Stimulated activated CD4-positive, alpha-beta T cell treated with anti-CD3 and anti-CD28 coated beads, Interleukin-2, amount 100 ng/mL, for 48 hours (primary cell): ENCODE measurements at places on chromosomes 4 and X.

- DNase-seq: no peak
These were observed 211.6 kb upstream of the TBL1X start for GRCh38 chrX:9253211-9253610.

DNA sequence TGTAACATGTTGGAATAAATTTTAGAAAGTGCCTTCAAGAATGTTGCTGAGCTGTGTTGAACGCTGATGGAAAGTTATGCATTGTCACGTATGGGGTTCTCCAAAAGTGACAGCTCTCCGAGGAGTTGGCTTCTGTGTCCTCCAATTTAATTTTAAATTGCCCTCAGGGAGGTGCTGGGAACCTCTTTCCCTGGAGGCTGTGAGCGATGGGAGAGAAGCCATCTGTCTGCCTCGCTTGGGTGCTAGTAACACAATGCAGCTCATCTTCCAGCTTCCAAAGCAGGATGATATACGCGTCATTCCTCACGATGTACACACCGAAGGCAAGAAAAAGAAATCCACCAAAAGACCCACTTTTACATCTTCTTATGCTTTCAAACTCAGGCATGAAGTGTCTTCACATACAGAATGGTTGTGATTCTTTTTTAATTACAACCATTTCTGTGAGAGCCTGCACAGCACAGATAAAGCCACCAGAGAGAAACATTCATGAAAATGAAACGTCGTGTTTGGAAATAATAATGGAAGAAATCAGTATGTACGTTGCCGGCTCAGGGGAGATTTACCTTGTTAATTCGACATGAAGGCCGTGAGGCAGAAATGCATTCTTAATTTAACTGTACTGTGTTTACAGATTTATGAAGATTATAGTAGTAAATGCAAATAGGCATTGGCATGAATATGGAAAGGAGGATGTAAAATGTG lies 218.9 kb downstream of the ASMT start:
- DNase-seq: no peak

- DNase-seq: no peak
These were observed 14.1 kb downstream of the COX18 start for GRCh38 chr4:73055241-73055897.

GRCh38 chr4:129393976-129394375 lies 298.0 kb downstream of the C4orf33 start:
- DNase-seq: no peak

- DNase-seq: no peak
These were observed 4.2 kb upstream of the NOCT start for GRCh38 chr4:139011225-139011950.

DNA sequence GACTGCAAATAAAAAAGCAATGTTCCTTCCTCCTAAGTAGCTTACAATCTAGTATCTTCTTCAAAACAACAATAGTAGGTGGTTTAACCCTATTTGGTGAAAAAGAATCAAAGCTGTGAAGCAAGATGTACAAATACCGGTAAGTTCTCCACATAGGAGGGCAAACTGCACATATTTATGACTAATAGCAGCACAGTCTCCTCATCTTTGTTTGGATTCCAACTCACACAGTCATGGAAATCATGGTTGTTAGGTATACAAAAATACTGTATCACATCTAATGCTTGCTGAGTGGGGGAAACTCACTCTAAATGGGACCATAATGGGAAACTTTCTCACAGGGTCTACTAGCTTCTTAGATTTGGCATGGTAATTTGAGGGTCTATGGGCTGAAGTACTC lies 597.2 kb downstream of the INPP4B start:
- DNase-seq: no peak

DNA sequence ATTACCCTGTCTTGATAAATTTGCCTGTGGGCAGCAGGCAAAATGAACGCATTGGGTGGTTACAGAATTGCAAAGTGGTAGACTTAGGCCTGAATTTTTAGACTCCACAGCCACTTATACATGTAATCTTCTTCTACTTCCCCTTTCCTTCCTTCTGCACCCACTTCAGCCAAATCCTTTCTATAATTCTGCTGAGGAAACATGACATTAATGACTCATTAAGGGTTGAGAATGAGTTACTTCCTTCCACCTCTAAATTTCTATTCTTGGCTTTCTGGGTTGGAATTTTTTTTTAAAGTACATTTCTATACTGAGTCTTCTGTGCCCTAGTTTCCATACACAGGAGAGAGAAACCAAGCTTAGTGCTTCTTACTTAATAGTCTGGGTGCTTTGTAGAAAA lies 10.1 kb downstream of the PAPSS1 start:
- DNase-seq: no peak

DNA sequence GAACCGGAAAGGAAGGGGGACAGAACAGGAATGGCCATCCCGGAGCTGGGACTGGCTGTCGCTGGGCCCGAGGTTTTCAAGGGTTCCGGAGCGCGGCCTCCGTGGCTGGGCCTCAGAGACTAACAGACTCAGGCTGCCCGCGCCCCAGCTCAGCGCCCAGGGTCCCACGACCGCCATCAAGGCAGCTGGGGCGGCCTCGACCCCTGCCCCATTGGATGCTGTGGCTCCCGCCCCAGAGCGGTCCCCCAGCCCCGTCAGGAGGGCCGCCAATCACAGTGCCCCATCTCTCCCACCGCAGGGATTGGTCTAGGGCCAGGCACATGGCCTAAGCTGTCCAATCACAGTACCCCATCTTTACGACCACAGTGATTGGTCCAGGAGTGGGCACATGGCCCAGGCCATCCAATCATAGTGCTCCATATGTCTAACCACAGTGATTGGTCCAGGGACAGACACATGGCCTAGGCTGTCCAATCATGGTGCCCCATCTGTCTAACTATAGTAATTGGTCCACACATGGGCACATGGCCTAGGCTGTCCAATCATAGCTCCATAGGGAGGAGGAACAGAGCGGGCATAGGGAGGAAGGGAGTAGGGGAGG lies 105.3 kb upstream of the NKX1-1 start:
- peak; percentile 24 for DNase-seq

DNA sequence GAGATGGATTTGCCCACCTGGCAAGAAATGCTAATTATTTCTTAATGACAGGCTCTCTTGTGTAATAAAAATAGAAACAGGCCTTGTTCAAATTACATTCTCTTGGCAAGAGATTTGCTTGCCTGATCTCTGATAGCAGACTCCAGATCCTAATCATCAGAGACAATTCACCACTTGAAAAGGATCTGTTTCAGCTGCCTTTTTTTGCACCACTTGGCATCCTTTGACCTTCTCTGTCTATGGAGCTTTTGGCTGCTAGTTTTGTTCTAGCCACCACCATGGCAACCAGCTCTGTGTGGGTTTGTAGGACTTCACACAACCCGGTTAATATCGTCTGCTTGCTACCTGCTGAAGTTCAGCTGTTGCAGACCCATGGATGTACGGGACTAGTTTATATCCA lies 241.1 kb upstream of the TLL1 start:
- no peak for DNase-seq
